CD4-positive, alpha-beta T cell treated with Interferon alpha-2 for 1 hour (primary cell): ENCODE measurements at places on chromosomes 1 and 21.
A peak's percentile ranks its signal among the peaks of the same experiment; 100 is the strongest.

DNA sequence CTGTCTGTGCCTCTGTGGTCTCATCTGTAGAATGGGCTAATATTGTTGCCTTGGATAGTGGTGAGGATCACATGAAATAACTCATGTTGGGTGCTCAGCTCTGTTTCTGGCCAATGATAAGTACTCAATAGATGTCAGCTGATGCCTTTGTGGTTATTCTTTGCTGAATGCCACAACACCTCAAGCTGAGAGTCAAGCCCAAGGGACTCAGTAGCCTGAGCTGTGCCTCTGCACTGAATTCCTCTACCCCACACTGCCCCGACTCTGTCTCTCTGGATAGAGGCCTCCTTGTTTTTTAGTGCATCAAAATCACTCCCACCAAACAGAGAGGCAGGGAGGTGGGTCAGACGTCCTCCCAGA lies 196.1 kb upstream of the VAMP3 start:
- DNase-seq = no peak

DNA sequence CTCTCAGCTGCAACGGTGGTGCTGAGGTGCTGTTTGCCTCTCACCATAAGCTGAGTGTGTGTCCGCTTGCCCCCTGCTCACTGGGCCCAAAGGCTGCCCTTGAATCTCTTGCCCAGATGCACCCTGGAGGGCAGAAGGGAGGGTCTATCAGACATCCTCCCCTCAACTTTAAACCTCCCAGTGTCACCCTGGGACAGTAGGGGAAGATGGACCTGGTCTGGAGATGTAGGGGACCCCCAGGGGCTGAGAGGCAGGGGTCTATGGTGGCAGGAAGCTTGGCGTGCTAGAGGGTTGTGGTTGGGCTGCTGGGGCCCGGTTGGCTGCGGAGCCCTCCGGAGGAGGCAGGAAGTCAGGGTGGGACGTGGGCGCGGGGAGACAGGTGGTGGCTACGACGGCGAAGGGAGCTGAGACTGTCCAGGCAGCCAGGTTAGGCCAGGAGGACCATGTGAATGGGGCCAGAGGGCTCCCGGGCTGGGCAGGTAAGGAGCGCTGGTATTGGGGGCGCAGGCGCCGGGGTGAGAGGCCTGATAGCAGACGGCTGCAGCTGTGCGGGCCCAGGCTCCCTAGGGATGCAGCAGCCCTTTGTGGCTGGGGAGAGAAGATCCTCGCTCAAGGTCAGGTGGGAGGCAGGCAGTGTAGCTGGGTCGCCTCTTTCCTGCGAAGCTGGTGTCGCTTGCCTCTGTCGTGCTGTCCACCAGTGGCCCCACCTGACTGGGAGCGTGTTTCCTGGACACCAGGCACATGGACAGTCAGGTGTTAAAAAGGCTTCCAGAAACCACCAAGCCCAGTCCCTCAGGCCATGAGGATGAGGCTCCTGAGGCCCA lies at the start of gene LCK:
LCK (plus strand) TSS at position 373 of the 824 bp plus-strand sequence. CDS start 23,065 bp downstream, outside the sequence.
- peak; percentile 63 for DNase-seq

GRCh38 chr1:228921481-228921880 lies 186.2 kb downstream of the RHOU start:
- DNase-seq = peak; percentile 24

GRCh38 chr1:27367160-27367650 lies 444 bp upstream of the MAP3K6 start:
- DNase-seq = no peak

DNA sequence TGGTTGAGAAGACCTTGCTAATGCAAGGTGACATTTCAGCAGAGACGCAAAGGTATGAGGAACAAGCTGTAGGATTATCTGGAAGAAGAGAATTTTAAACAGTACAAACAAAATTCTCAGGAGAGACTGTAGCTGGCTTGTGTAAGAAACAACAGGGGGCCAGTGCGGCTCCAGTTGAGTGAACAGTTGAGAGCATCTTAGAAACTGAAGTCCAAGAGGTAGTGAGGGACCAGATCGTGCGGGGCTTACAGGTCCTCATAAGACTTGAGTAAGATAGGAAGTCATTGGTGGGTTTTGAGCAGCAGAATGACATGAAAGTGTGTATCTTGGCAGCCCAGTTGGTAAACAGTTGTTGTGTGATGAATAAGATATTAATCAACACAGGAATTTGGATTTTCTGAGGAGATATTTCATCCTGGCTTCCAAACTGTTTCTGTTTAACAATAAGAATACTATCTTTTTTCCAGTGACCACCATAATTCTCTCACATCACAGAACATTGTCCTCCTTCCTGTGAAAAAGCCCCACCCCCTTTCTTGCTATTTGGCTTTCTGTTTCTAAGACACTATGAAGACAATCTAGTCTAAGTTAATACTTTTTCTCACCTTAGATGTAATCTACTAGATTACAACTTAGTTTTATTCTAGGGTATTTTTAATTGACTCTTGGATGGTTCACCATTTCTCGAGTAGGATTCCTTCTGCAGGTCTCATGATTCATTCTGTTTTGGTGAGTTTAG lies 62.4 kb downstream of the SASS6 start:
- no peak for DNase-seq
